ENCODE measurements at places on chromosomes 13 and 19.

- DNase-seq: no peak
Observed at GRCh38 chr19:18170714-18171255, 2.8 kb upstream of the IFI30 start.

DNA sequence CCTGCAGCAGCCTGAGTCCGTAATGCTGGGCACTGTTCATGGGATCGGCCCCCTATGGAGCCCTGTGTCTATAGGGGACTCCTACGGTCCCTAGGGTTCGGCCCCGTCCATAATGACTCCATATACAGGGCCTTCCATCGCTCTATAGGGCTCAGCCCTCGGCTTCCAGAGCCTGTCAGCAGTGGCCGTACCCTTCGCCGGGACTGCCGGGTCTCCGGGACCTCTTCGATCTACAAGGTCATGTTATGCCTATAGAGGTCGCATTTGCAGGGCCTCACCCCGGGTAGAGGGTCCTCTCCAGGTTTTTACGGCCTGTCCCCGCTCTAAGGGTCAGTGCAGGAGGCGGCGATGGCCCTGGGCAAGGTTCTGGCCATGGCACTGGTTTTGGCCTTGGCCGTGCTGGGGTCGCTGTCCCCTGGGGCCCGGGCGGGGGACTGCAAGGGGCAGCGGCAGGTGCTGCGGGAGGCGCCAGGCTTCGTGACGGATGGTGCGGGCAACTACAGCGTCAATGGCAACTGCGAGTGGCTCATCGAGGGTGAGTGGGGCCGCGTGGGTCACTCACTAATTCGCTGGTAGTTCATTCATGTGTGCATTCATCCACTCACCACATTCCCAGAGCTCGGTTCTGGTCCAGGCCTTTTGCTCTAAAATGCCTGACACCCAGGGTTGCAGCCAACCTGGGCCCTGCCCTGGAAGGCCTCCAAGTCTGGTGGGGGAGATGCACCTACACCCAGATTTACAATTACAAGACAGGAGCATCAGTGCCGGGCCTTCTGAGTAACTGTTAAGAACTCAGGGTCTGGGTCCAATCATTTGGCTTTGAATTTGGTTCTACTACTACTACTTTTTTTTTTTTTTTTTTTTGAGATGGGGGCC lies 699 bp downstream of the MEGF8 start:
- peak; percentile 48 for DNase-seq

GRCh38 chr13:77389625-77390000 lies 62.7 kb upstream of the MYCBP2 start:
- DNase-seq: no peak

DNA sequence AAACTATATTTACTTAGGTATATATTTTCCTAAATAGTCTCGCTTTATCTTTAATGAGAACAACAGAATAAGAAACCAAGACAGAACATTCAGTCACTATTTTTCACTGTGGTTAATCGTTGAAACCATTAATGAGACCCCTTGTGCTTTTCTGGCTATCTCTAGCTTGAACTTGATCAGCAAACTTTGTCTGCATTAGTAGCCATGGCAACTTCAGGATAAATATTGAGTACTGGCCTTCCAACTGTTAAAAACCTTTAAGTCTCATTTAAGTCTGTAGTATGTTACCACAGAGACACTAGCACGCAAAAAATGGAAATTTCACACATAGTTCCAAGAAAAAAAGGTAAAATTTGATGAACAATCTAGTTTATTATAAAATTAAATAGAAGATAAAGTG lies 946.0 kb downstream of the SLITRK5 start:
- peak; percentile 46 for DNase-seq

DNA sequence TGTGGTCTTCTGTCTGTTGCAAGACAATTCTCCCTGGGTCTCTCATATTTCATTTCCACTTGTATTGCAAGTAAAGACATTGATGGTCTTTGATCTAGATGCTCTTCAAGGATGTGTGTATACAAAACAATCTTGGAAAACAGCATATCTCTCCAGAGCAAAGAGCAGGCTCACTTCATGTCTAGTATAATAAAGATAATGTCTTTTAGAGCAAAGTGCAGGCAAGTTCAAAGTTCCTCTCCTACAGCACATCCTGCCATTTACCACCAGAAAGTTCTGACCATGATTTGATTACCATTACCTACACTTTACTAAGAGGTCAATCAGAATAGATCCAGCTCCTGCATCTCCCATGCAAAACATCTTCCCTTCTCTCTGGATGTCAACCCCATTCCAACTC lies 162.8 kb downstream of the DIAPH3 start:
- DNase-seq: no peak

DNA sequence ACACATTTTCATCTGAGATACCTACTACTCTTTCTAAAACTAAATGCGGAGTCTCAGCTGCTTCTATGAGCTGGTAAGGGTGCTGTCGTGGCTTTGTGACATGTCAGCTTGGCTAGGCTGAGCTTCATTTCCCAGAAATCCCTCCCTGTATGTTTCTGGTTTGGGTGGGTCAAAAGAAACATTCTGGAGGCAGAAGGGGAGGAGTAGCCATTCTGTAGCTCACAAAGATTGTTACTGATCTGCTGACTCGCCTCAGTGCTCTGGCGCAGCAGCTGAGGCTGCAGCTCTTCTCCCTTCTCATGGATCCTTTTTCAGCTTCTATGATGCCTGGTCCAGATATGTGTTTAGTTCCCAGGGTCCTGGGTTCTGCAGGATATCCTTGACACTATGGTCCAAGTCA lies 114.7 kb downstream of the RAP2A start:
- no peak for DNase-seq

DNA sequence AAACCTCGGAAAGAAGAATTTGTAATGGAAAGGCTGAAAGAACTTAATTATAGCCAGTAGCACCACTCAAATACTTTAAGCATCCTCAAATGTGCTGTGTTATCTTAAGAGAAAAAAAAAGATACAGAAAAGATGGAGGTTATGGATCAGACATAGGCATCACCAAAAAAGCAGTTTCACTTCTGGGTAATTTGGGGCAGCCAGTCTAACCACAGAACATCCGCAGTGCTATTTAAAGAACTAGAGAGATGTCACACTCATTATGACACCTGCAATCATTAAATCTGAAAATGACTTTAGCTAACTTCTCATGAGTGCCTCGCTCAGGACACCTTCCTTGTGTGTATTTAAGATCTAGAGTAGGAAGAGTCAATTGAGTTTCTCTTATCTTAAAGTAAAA lies 211.8 kb downstream of the RBM26 start:
- DNase-seq: no peak

GRCh38 chr13:75195495-75196146 lies 286.3 kb downstream of the TBC1D4 start:
- DNase-seq: no peak

- peak; percentile 89 for DNase-seq
Observed at GRCh38 chr19:18596752-18597157, 8.2 kb downstream of the REX1BD start.

- DNase-seq: no peak
Observed at GRCh38 chr19:41457241-41457640, 14.3 kb downstream of the ERICH4 start.

- peak; percentile 73 for DNase-seq
Observed at GRCh38 chr13:98571955-98572662, 4.8 kb downstream of the STK24 start.

- no peak for DNase-seq
Observed at GRCh38 chr19:51468545-51468920, 9.8 kb upstream of the CEACAM18 start.

DNA sequence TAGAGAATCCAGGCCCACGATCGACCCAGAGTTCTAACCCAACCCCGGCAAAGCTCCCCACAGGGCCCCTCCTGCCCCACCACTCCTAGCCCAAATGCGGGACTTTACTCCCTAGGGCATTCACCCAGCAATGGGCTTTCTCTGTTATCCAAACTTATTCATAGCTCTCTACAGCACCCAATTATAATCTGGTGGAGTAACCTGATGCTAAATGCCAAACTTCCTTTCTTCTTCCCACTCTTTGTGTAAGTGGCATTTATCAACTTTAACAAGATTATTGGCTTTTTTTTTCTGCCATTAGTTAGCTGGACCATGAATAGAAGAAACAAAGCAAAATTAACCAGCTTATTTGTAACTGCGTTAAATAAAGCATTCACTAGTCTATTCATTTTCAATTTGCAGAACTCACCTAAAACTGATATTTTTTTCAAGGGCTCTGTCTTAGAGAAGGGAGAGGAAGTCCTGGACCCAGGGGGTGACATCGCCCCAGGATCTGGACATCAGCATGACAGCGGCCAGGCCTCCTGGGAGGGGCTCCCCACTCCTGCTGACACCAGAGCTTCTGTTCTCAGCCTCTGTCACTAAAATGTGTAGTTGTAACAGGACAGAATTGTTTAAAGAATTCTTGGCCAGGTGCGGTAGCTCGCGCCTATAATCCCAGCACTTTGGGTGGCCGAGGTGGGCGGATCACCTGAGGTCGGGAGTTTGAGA lies 1.5 kb downstream of the FAM124A start:
- no peak for DNase-seq

DNA sequence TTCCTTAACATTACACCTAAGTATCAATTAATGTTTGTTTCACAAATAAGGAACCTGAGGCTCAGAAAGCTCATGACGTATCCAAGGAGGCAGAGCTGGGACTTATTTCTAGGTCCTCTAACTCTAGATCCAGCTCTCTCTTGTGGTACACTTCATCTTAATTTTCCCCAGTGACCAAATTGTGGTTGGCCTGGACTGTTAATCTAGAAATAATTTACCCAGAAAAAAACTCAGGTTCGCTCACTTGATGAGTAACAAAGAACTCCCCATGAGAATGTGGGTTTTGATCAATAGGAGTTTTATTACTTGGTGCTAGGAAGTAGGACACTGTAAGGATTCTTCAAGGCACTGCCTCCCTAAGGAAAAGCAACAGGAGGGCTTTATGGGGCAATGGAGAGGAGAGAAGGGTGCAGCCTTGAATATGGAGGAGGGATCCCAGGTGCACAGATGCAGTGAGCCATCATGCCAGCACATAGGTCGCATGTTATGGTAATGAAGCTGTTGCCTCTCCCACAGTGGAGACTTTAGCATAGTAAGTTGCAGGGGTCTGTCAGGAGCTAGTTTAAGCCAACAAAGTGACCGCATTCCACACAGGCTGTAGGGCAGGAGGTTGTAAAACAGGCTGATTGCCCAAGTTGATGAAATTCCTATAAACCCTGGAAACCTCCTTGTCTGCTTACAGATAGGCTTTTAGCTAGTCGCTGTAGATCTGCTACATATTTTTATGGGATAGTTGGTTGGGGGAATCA lies 14.7 kb downstream of the RAP2A start:
- no peak for DNase-seq

- no peak for DNase-seq
Observed at GRCh38 chr19:38099966-38100365, 124.1 kb downstream of the DPF1 start.

GRCh38 chr19:52602941-52603340 lies 32.9 kb downstream of the ZNF701 start:
- no peak for DNase-seq

- DNase-seq: peak; percentile 59
Observed at GRCh38 chr13:38008636-38009035, 139.1 kb upstream of the TRPC4 start.

DNA sequence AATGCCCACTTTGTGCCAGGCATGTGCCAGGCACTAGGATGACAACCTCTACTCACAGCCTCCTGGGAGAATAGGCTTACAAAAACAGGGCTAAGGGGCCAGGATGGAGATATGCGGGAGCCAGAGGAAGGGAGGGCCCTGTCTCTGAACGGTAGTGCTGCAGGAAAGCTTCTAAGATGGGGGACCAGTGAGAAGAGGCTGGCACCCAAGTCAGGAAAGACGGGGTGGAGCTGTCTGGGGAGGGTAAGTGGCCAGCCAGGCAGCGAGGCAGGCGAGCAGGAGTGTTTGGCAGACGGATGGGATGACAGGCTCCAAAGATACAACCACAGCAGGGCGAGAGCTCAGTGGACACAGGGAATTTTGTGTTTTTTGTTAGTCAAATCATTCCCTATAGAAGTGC lies 44.7 kb upstream of the GPI start:
- DNase-seq: no peak

- DNase-seq: peak; percentile 78
Observed at GRCh38 chr19:49432141-49433073, 7.2 kb downstream of the GFY start.

GRCh38 chr19:23526302-23526701 lies 131.0 kb upstream of the ZNF91 start:
- no peak for DNase-seq

DNA sequence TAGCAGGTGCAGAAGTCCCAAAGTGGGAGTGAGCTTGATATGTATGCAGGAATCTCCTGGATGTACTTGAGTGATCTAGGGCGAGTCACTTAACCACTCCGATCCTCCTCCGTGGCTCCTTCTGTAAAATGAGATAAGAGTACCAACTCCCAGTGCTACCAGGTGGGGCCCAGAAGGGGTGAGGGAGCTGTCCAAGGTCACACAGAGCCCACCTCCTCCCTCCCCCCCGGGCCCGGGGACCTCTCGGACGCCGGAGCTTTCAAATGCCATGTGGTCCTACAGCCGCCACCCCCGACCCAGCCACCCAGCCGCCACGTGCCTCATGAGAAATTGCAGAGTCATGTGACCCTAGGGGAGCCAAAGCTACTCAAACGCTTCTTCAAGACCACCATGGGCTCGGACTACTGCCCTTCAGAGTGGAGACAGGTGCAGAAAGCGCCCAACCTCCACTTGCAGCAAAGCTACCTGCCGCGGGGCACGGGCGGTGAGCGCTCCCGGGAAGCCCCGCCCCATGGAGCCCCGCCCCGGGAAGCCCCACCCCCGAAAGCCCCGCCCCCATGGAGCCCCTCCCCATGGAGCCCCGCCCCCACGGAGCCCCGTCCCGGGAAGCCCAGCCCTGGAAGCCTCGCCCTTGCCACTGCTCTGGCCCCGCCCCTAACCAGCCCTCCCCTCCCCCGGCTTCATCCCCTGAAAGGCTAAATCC lies 10.1 kb upstream of the ZNF358 start:
- DNase-seq: peak; percentile 81

- DNase-seq: no peak
Observed at GRCh38 chr13:113110852-113111315, 5.3 kb downstream of the F7 start.
